ENCODE measurements at places on chromosomes 3 and 15.

DNA sequence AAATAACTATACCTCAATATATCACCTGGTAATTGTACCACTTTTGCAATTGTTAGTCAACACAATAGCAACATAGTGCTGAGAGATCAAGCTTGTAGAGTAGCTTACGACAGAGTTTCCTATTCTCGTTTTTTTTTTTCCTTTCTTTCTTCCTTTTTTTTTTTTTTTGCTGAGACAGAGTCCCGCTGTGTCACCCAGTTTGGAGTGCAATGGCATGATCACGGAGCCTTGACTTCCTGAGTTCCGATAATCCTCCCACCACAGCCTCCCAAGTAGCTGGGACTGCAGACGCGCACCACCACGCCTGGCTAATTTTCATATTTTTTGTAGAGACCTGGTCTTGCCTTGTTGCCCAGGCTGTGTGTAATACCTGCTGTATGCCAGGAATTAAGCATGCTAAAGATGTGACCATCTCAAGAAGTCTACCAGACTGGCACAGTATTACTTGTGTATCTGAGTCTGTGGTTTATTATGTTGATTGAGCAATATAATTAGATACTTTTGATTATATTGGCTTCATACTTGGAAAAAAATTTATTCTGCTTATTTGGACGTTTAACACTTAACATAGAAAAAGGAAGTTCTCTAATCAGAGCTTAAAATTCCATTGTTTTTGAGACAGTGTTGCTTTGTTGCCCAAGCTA, 3.0 kb downstream of the SELENOT start:
- no peak for DNase-seq

GRCh38 chr3:156207802-156208685, 87.7 kb downstream of the KCNAB1 start:
- DNase-seq, result no peak

GRCh38 chr3:88000853-88001252, 58.0 kb downstream of the CGGBP1 start:
- DNase-seq, result no peak

- DNase-seq, result no peak
Measured at GRCh38 chr3:32083702-32084270, 22.6 kb upstream of the GPD1L start.

- DNase-seq, result no peak
Measured at GRCh38 chr15:81011593-81011992, 10.9 kb downstream of the TLNRD1 start.

DNA sequence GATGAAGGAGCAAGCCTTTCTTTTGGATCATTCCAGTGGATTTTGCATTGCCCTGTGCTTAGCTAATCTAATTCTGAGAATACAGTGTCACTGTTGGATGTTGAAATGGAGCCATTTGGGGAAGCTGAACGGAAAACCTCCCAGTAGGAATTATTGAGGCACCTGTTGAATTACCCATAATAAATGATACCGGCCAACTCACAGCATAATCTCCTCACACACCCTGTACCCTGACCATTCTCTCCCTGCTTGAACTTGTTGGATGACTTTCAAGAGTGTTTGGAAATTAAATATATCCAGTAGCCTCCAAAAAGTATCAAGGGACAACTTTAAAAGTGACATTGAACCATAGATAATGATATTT, 171.4 kb upstream of the HES1 start:
- DNase-seq, result no peak

DNA sequence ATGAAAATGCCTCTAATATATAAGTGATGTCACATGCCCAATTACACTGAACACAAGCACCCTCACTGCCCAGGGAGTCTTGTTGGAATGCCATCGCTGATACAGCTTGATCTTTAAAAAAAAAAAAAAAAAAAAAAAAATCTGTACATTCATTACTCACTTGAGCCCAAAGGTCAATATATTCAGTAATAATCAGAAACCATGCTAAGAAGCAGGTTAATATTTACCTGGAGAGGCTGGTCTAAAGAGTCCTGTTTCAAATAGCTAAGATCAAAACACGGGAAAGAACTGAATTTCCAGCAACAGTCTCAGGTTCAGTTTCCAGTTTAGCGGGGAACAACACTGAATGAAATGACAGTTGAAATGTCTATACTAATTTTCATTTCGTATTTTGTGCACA, 109.9 kb downstream of the UACA start:
- no peak for DNase-seq

DNA sequence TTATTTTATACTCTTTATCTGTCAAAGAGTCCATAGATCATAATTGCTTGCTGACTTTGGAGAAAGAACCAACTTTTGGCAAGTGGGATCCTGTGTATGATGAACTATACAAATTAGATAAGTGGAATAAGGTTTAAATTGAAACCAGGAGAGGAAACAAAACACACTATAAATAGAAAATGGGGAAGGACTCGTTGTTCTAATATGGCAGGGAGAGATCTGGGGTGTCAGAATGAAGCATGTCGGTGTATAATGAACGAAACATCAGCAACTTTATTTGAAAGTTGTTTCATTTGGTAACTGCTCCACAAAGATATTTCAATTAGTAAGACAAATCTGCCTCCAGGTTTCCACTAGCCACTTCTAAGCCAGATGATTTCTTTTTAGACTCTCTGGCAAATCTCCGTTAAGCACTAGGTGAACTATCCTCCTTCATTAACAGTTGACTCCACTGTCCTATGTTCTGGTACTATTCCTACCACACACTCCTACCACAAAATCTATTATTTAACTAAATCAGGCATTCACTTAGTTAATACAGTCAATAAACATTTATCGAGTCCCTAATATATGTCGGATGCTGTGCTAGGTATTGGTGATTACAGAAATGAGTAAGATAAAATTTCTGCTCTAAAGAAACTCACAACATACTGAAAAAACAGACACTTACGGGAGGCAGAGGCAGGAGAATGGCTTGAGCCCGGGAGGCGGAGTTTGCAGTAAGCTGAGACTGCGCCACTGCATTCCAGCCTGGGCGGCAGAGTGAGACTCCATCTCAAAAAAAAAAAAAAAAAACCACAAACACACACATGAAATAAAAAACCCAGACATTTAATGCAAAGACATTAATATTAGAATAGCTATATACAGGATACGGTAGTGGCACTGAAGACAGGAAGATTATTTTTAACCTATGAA, 20.1 kb downstream of the SLC15A2 start:
- DNase-seq, result no peak

DNA sequence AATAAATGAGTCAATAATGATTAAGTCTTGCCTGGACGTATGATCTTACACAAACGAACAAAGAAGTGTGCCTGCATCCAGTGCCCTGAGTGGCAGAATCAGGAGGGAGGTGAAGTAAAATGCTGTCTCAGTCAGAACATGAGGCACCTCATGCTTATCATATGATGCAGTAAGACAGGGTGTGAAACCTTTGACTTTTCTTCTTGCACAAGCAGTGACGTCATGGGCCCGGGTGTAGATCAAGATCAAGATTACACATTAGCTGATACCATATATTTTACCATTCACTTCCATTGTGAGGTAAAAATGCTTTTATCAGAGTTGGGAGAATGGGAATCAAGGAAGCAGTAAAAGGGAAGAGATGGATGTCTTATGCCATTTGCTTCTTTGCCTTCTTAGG, 291.6 kb upstream of the PLSCR5 start:
- DNase-seq, result no peak

DNA sequence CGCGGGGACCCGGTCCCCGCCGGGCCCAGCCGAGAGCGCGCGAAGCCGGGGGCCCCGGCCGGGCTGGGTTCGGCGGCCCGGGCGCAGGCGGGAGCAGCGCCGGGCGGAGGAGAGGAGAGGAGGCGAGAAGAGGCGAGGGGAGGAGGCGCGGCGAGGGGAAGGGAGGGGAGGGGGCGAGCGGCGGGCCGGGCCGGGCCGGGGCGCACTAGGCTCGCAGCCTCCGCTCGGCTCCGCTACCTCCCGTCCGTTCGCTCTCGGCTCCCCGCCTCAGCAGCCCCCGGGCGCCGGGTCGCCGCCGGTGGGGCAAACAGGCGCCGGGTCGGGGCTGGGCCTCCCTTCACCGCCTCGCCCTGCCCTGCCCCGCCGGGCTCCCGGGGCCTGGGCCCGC, 351 bp downstream of the INSYN1 start:
- no peak for DNase-seq

DNA sequence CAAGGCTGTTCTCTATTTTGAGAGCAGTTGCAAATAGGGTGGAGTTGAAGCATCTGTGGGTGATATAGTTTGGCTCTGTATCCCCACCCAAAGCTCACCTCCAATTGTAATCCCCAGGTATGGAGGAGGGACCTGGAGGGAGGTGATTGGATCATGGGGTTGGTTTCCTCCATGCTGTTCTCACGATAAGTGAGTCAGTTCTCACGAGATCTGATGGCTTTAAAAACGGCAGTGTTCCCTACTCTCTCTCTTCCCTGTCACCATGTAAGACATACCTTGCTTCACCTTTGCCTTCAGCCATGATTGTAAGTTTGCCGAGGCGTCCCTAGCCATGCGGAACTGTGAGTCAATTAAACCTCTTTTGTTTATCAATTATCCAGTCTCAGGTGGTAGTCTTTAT, 21.0 kb downstream of the CHST2 start:
- no peak for DNase-seq

DNA sequence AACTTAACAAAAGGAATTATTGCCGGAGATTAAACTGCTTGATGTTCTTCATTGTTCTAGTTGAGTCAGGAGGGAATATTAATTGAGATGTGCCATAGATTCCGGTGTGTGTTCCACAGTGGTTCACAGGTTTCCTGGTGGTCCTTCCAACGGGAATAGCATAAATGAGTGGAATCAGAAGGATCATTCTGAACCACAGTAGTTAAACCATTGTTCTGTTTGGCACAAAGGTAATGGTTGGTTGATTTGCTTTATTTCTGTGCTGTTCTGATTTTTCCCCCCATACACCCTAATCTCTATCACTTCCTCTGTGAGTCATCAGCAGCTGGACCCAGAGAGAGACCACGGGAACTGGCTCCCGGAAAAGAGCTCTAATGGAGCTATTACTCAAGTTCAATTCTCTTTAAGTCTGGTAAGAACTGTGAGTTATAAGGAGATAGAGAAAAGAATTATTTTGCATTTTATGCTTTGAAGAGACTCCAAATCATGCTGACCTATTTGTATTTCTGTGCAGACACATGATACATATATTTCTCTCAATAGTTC, 627.2 kb downstream of the ZIC1 start:
- DNase-seq, result no peak

- no peak for DNase-seq
Measured at GRCh38 chr15:56815247-56815646, 81.9 kb upstream of the ZNF280D start.

- DNase-seq, result no peak
Measured at GRCh38 chr3:69092030-69092516, 7.3 kb downstream of the ARL6IP5 start.
